Foreskin fibroblast (primary cell): ENCODE measurements at places on chromosomes 11 and 22.

DNA sequence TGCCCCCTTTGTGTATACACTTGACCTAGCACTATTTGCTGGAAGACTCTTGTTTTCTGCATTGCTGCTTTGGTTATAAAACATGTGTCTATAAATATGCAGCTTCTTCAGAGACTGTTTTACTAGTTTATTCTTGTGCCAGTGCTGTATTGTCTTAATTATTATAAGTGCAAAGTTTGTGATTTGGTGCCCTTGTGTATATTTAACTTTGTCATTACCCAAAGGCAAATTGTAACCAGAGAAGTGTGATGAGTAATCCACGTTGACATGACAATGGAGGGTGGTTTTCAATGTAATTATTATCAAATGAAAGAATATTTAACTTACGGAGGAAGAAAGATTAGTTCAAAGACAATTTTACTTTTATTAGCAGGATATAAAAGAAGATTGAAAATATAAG lies 75.0 kb upstream of the PRODH start:
- no peak for DNase-seq

GRCh38 chr11:57430952-57431351 lies 4.0 kb upstream of the SLC43A3 start:
- DNase-seq: no peak

DNA sequence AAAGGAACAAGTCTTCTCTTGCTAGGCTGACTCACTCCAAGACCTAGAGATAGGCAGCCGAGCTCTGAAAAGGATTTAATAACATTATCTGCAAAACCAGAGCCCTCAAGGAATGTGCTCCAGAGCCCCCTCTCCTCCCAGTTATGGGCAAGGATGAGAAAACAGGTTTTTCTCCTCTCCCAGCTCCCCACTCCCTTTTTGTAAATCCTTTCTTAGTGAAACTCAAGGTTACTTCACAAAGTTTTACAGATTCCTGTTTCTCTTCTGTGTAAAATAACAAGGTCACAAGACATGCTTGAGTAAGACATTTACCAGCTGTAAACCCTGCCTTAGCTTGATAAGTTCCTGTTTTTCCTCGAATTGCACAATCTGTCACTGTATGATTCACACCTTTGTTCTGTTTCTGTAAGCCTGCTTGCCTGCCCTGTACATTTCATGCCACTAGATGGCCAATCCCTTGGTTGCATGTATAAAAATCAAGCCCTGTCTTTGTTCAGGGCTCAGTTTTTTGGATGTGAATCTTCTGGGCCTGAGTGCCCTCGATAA lies 489.4 kb downstream of the KCNA4 start:
- peak; percentile 9 for DNase-seq

- peak; percentile 45 for DNase-seq
Measured at GRCh38 chr11:102580185-102580951, 44.8 kb downstream of the MMP20 start.

GRCh38 chr11:27387362-27387761 lies 24.3 kb upstream of the CCDC34 start:
- no peak for DNase-seq

DNA sequence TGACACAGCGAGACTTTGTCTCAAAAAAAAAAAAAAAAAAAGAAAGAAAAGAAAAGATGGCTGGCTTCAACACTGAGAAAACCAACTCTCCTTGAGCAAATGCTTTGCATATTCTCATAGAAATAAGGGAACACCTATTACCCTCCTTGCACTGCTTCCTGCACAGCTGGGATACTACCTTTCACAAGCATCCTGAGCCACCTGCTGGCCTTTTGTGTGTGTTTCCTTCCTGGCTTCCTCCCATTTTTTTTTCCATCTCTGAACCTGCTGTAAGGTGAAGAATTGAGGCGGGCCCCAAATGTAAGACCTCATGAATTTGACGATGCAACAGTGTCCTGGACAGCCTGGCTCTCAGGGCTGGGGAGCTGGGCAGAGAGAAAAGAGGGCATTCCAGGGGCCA lies 1.9 kb upstream of the RFPL3 start:
- no peak for DNase-seq

DNA sequence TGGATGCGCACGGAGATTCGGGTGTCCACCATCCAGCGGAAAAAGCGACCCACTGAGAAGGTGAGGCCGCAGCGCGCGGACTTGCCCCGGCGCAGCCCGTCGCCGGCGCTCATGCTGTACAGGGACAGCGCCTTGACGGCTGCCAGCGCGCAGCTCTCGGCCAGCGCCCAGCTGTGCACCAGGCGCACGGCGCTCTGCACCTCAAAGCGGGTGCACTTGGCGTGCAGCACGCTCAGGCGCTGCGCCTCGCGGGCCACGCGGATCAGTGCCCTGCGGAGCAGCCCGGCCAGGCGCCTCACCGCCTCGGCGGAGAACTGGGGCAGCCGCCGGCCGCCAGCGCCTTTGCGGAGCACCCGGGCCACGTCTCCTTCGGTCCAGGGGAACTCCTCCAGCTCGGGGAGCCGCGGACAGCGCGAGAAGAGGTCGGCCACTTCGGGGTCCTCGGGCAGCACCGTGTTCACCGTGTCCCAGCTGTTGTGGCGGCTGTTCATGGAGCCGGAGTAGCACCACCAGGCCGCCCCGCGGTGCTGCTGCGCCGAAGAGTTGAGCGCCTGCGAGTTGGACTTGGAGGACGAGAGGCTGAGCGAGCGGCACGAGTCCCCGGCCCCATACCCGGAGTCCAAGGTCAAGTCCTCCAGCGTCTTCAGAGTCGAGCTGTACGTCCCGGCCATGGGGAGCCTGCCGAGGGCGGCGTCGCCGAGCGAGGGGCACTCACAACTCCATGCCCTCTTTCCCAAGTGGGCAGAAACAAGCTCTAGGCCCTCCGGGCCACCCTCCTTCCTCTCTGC lies 703 bp downstream of the ABTB2 start:
- DNase-seq: no peak
